Ecto neural progenitor cell (in vitro differentiated cells): ENCODE measurements at places on chromosomes 3 and 15.

GRCh38 chr3:73839032-73839431 is 214.3 kb upstream of the PDZRN3 start:
- DNase-seq: no peak

GRCh38 chr3:1998739-1999138 is 99.9 kb upstream of the CNTN4 start:
- no peak for DNase-seq

DNA sequence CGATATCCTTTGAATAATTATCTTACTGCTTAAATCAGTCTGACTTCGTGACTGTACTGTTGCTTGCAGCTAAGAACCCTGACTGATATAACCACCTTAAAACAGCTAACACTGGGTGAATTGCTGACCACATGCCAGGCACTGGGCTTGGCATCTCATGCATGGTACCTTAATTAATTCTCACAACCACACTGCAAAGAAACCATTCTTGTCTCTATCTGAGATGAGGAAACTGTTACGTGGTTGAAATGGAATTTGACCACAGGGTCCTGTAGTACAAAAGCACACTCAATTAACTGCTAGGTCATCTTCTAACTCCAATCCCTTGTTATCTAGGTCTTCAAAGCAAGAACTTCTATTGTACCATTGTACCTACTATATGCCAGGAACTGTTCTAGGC is 92.7 kb upstream of the PRICKLE2 start:
- DNase-seq: no peak

- DNase-seq: no peak
Observed at GRCh38 chr3:14426305-14426620, 23.9 kb downstream of the SLC6A6 start.

- DNase-seq: no peak
Observed at GRCh38 chr3:141450727-141451375, 36.0 kb upstream of the RASA2 start.

GRCh38 chr3:64872345-64872744 is 184.5 kb upstream of the ADAMTS9 start:
- DNase-seq: no peak
